ENCODE measurements at places on chromosomes 5 and 9. TPM values are rescaled to one million over a fixed set of nuclear protein-coding genes. Genes with fewer than 3 reads are reported as not detected.

Gene IL17B
- total RNA-seq = not detected

Gene SLIT3
- 42.5 TPM for total RNA-seq

Gene TRIM7
- 10.5 TPM for total RNA-seq

Gene OBP2B
- not detected for total RNA-seq

Gene GNPDA1
- total RNA-seq = 47.2 TPM

Gene LHX3
- total RNA-seq = not detected

Gene ECM2
- 8.2 TPM for total RNA-seq

Gene TOR1B
- 28.7 TPM for total RNA-seq
